ENCODE measurements at places on chromosomes 2 and 18.

DNA sequence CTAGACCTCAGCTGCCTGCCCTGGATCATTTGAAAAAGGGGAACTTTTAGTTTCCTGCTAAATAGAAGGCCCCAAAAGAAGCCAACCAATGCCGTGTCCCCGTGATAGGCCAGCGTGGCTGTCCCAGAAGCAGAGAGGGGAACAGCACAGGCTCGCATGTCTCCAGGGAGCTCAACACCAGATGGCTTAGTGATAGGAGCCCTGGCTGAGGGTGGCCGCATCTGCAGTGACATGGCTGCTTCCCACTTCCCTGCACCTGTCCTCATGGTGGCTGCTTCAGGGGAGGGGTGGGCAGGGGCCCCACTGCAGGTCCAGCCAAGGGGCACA lies 79.6 kb downstream of the MBP start:
- no peak for DNase-seq

DNA sequence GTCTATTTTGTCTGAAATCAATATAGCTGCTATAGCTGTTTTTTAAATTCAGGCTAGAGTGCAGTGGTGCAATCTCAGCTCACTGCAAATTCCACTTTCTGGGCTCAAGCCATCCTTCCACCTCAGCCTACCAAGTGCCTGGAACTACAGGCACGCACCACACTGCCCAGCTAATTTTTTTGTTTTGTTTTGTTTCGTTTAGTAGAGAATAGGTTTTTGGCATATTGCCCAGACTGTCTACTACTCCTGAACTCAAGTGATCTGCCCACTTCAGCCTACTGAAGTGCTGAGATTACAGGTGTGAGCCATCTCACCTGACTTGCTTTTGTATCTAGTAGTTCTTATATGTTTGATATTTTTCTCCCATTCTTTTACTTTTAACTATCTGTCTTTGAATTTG lies 259.7 kb downstream of the CDH19 start:
- peak; percentile 4 for DNase-seq

GRCh38 chr2:189218236-189218635 lies 38.7 kb upstream of the COL5A2 start:
- DNase-seq, result no peak

- DNase-seq, result peak; percentile 19
Measured at GRCh38 chr2:4047961-4048891, 344.9 kb downstream of the DCDC2C start.
